ENCODE measurements at places on chromosomes 7 and 10.

- DNase-seq: peak; percentile 50
Observed at GRCh38 chr10:114957673-114958072, 19.7 kb downstream of the TRUB1 start.

- DNase-seq: no peak
Observed at GRCh38 chr7:4645246-4645645, 36.8 kb upstream of the FOXK1 start.

GRCh38 chr10:129832573-129833467, 131.3 kb downstream of the EBF3 start:
- DNase-seq: no peak

- no peak for DNase-seq
Observed at GRCh38 chr10:44934416-44935200, 23.5 kb downstream of the TMEM72 start.

GRCh38 chr7:28309704-28310459, 102.4 kb upstream of the CREB5 start:
- DNase-seq: no peak

- no peak for DNase-seq
Observed at GRCh38 chr10:125079091-125079600, 81.2 kb downstream of the CTBP2 start.

DNA sequence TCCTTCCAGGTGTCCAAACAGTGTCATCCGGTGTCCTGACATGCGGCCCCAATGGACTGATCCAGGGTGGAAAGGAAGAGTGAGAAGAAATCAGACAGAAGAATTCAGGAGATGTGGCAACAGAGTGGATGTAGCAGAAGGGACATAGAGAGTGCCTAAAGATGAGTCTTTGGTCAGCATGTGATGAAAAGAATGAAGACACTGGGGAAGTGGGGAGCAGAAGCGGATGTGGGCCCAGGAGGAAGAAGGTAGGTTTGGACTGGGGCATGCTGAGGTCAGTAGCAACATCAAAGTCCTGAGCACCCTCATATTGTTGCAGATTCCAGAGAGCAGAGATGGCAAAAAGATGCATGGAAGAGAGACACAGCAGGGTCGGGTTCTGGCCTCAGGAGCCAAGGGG, 71.8 kb upstream of the STEAP1B start:
- DNase-seq: peak; percentile 22

DNA sequence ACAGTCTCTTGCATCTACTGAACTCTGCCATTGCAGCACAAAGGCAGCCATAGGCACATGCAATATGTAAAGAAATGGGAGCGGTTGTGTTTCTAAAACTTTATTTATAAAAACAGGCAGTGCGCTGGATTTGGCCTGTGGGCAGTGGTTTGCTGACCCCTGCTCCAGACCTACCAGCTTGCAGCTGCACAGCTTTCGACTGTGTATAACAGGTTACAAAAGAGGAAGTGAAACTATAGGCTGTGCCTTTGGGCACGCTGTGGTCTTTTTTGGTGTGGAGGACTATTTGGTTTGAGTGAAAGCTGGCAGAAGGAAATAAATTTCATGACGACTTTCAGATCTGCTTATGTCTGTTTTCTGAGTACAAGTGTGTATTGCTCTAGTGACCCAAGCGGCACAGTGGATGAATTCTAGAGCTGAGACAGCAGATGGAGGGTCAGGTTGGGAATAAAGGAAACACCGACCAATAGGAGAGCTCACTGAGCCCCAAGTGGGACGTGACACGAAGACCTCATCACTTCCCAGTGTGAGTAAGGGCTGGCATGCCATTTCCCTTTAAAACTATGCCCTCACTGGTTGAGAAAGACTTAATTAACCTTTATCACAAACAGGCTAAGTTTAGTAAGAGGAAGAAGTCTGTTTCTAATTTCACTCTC, 152.7 kb downstream of the ANK3 start:
- DNase-seq: peak; percentile 12

- peak; percentile 24 for DNase-seq
Observed at GRCh38 chr7:2668401-2668800, 19.6 kb upstream of the AMZ1 start.

GRCh38 chr7:112790586-112791003, 402 bp upstream of the TMEM168 start:
- no peak for DNase-seq

DNA sequence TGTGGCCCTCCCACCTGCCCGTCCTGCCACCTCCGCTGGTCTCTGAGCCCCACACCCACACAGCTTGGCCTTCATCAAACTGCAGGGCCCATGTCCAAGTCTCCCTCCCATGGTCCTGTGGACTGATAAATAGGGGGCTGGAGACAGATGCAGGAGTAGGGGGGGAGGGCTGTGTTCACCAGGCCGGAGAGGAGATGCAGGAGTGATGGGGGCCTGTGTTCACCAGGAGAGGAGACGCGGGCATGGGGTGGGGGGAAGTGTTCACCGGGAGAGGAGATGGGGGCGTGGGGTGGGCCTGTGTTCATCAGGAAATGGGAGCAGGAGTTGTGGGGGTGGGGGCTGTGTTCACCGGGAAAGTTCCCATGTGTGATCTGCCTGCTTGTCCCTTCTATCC, 37.0 kb downstream of the JAKMIP3 start:
- DNase-seq: no peak

DNA sequence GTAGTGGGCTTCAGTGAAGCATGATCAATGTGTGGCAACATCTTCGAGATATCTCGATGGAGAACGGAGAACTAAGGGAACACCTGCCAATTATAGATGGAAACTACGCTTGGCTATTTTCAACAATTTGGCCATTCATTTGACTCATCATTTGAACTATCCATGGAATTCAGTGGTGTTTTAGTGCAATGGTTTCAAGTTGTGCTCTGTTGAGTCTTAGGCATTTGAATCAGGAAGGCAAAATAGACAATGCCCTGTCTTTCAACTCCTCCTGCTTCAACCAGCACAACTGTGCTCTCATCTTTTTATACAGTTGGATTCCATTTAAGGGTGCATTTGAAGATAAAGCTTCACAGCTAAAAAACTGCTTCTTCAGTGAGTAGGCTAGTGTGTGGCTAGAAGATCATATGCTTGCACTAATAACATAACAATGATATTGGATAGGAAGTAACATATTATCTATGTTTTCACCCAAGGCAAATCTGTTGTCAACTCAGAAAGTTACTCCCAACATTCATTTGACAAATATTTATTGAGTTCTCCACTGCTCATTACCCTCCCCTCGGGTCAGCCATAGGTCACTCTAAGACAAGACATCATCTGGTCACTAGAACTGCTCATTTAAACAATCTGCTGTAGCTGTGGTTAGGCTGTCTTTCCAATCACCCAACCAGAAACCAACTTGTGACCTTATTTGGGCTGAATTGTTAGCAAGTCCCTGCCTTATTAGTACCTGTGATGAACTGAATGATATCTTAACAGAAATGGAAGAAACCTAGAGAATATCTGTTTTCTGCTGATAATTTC, 314.1 kb upstream of the SP4 start:
- DNase-seq: no peak

GRCh38 chr10:93746844-93747284, 10.9 kb upstream of the LGI1 start:
- peak; percentile 99 for DNase-seq

GRCh38 chr7:111312966-111313365, 222.0 kb downstream of the LRRN3 start:
- DNase-seq: peak; percentile 17

- DNase-seq: peak; percentile 19
Observed at GRCh38 chr10:61931620-61932332, 30.3 kb downstream of the ARID5B start.

GRCh38 chr7:41590986-41591385, 111.9 kb downstream of the INHBA start:
- no peak for DNase-seq

Data from ELR (cell line).